ENCODE measurements at places on chromosomes 7 and 10. TPM values are rescaled to one million over a fixed set of nuclear protein-coding genes. Genes with fewer than 3 reads are reported as not detected.

Gene PODXL
- 717 TPM for total RNA-seq

Gene SFR1
- total RNA-seq: 9.2 TPM

DNA sequence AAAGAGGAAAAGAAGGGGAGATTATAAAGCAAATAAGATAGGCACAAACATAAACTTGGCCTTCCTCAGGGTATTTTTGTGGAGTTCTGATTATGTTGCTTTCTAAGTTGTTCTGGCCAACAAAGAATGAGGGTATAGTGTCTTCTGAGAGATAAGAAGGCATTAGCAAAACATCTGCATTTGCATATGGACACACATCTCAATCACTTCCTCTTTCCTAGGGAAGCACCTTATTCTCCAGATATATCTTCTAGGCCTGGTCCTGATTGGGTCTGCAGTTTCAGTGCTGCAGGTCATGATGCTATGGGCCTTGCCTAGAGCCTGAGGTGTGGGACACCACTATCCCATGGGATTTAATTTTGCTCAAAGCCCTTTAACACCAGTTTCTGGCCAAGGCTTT lies 308.8 kb upstream of the PHYHIPL start:
- DNase-seq: no peak

GRCh38 chr10:59838085-59838789 lies 68.1 kb downstream of the CCDC6 start:
- no peak for DNase-seq

DNA sequence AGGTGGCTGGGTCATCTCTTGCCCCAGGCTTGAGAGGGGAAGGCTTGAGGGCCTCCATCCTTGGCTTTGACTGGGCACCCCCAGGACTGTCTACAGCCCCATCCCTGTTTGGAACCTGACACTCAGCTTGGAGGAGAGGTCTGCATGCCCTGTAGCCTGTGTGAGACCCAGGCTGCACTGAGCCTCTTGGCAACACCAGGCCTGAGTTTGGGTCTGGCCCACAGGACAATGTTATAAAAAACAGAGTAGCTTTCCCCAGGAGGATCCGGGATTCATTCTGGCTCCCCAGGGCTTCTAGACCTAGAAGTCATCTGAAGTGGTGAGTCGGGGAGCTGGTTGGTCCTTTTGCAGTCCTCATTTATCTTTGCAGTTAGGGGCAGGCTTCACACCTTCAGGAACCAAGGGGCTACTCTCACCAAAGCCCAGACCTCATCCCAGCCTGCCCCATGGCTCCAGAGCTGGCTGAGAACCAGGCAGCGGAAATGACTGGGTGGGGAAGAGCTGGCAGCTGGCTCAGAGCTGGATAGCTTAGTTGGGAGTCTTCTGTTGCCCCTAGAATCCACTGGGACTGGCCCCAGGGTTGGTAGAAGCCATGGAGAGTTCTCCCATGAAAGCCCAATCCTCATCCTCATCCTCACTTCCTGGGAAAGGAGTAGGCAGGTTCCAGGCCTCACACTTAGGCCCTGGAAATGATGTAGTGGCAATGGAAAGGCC lies 68.8 kb downstream of the ADCYAP1R1 start:
- DNase-seq: no peak

DNA sequence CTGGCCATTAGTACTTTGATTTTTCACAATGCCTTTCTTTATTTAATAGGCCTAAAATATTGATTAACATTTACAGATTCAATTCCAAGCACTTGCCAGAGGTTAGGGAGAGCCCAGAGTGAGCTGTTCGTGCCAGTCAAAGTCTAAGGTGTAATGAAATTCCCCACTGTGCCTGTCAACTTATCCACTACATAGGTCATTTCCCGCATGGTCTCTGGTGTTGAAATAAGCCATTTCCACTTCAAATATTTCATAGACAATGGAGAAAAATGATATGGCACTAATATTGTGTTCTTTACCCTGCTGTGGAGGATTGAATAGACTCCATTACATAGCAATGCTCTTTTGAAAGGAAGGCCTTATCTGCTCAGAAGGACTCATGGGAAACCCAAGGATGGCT lies 978.1 kb upstream of the CELF2 start:
- DNase-seq: no peak

DNA sequence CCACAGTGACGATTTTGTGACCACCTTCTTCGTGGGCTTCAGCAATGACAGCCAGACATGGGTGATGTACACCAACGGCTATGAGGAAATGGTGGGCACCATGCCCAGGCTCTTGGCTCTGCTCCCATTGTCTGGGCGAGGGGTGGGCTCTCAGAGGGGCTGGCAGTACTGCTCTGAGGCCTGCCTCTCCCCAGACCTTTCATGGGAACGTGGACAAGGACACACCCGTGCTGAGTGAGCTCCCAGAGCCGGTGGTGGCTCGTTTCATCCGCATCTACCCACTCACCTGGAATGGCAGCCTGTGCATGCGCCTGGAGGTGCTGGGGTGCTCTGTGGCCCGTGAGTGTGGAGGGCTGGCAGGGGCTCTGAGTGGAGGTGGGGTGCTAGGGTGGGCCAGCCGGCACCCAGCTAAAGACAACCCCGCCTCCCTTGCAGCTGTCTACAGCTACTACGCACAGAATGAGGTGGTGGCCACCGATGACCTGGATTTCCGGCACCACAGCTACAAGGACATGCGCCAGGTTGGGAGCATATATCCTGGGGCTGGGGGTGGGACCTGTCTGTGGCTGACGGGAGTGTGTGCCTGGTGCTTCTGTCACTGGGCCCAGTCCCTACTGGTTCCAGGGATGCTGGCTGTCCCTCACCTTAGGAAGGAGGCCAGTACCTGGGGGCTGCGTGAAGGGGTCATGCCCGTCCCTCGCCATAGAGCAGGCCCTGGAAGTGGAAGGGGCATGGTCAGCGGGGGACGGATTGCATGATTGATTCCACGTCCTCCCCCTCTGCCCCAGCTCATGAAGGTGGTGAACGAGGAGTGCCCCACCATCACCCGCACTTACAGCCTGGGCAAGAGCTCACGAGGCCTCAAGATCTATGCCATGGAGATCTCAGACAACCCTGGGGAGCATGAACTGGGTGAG lies 6.8 kb downstream of the AEBP1 start:
- no peak for DNase-seq
